Anterior cingulate cortex (tissue), 58 donors: ENCODE measurements at places on chromosomes 3 and 15.

- DNase-seq = no peak
Observed at GRCh38 chr3:123379041-123379830, 69.7 kb downstream of the ADCY5 start.

DNA sequence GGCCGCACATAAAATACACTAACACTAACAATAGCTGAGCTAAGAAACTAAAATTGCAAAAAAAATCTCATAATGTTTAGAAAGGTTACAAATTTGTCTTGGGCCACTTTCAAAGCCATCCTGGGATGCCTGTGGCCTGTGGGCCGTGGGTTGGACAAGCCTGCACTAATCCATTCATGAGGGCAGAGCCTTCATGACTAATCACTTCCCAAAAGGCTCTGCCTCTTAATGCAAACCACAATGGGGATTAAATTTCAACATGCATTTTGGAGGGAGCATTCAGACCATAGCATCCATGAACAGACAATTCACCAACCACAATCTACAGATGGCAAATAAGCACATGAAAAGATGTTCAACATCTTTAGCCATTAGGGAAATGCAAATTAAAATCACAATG lies 128.2 kb downstream of the SUCLG2 start:
- no peak for DNase-seq

- DNase-seq = no peak
Observed at GRCh38 chr3:102174312-102174712, 260.5 kb upstream of the ZPLD1 start.

DNA sequence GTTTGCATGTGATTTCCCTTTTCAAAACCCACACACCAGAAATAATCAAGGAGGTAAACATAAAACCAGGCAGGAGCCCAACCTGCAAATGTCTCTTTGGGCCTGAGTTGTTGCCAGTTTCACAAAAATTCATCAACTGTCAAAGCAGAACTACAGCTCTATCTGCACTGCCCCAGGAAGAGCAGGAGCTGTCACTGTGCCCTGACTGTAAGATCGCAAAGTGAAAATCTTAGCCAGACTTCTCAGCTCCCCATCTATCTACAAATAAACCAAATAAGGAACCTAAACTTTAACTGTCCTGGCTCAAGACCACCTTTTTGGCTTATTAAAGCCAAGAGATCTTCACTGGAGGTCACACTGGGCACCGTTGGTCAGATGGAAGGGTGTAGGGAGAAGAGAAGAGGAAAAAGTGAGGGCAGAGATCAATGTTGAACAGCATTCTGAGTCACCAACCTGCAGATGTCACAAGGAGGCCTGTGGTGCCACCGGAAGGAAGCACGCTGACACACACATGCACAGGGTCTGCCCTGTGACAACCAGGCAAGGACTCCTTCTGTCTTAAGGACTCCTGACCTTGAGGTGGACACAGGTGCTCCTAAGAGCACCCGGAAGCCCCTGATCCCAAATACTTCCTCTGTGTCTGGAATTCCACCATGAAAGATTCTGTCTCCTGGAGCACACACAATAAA lies 58.7 kb downstream of the RPN1 start:
- DNase-seq = no peak

- DNase-seq = no peak
Observed at GRCh38 chr3:197007953-197008352, 21.7 kb downstream of the MELTF start.

- no peak for DNase-seq
Observed at GRCh38 chr3:35932995-35933394, 293.7 kb downstream of the ARPP21 start.

- no peak for DNase-seq
Observed at GRCh38 chr15:69323893-69324430, 25.2 kb downstream of the PAQR5 start.

DNA sequence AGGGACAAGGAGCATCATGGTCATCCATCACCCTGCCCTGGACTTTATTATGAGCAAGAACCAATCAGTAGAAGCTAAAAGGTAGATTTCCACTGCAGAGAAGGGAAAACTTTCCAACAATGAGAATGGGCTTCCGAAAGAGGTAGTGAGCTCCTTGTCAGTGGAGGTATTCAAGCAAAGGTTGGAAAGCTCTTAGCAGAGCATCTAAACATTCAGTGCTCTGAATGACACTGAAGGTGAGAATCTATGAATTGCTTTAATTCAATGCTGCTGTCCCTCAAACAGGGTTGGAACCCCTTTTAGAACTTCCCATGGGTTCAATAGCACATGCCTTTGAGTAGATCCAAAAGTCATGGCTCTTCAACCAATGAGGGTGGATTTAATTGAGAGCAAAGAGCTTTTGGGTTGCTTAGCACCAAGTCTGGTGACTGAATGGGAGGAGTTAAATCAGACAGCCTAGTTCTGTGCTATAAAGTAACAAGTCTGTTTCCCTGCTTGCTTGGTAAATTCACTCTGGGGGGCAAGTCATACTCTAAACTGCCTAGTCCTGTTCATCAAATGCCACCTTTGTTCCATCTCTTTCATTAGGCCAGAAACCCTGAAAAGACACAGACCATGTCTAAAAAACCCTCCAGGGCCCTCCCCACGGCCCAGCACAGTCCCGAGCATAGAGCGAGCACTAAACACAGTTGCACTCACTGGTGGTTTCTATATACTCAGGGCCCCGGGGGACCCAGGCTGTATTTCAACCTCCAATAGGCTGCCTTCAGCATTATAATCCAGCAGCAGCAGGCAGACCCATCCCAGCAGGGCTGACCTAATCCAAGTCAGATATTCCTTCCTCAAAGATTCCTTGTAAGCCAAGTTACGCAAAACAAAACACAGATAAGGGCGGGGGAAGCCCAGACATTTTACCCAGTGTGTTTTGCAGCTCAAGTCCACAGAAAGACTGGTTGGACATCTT lies 161.2 kb downstream of the MEGF11 start:
- no peak for DNase-seq

- DNase-seq = no peak
Observed at GRCh38 chr3:129650256-129650872, 43.9 kb upstream of the PLXND1 start.

GRCh38 chr15:82040862-82041261 lies 5.0 kb downstream of the MEX3B start:
- DNase-seq = no peak

DNA sequence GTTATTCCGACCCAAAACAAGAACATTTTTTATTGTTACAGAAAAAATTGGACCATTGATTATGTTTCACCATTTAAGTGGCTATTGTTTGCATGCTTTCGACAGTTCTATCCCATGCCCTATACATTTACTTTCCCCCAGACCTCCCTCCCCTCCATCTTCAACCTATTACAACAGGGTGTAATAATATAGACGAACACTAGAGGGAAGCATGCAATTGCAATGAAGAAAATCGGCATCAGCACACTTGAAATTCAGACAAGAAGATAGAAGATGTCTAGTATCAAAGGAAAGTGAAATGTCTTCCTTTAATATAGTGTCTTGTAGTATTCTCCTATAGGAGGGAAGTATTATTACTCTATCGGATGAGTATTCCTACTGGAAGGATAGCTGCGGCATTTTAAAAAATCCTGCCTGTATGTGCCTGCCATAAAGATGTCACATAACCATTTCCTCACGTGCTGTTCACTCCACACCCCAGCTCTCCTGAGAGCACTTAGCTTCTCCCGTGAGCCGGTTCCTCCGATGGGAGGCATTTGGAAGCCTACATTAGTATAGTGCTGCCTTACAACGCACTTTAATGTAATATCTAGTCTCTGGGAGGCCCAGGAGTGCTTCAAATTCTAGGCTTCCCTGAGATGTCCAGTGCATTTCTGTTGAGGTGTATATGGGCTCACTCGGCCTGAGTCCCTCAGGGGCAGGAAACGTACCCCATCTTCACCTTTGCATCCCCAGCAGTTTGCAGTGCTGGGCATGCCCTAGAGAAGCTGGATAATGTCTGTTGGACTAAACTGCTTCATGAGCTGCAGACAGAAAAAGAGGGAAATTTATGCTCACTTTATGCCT lies 17.8 kb upstream of the ERICH6 start:
- DNase-seq = no peak

DNA sequence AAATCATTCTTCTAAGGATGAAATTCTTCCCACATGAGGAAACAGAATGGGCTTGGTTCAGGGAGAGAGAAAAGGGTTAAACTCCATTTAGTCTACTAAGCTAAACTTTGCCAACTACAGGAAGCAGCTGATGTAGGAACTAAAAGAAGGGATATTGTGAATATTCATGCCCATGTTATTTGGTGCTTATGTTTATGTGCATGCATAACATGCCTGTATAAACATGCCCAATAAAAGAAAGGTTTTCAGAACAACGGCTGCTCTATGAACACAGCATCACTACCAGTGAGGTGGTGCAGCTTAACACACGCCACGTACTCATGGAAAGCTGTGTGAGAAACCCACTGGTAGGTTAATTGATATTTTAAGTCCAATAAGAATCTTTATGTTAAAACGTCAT lies 59.4 kb upstream of the VGLL4 start:
- DNase-seq = no peak

DNA sequence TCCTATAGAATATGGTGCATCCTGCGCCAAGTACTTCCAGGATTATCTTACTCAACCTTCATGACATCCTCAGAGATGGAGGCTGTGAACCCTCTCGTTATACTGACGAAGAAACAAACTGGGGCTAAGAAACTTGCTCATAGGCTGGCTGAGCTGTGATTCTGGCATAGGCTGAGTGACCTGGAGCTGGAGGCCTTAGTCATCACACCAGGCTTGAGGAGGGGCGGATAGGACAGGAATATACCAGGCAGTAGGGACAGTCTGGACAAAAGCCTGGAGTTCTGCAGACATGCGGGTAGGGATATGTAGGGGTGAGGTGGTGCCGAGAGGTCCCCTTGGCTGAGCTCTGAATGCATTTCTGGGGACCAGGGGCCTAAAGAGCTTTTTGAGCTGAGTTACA lies 18.1 kb downstream of the HEMK1 start:
- no peak for DNase-seq

GRCh38 chr3:115624901-115625300 lies 1.6 kb downstream of the GAP43 start:
- DNase-seq = no peak

GRCh38 chr3:119826711-119827608 lies 45.1 kb downstream of the NR1I2 start:
- DNase-seq = no peak

GRCh38 chr3:17806201-17806600 lies 63.8 kb upstream of the TBC1D5 start:
- DNase-seq = no peak

DNA sequence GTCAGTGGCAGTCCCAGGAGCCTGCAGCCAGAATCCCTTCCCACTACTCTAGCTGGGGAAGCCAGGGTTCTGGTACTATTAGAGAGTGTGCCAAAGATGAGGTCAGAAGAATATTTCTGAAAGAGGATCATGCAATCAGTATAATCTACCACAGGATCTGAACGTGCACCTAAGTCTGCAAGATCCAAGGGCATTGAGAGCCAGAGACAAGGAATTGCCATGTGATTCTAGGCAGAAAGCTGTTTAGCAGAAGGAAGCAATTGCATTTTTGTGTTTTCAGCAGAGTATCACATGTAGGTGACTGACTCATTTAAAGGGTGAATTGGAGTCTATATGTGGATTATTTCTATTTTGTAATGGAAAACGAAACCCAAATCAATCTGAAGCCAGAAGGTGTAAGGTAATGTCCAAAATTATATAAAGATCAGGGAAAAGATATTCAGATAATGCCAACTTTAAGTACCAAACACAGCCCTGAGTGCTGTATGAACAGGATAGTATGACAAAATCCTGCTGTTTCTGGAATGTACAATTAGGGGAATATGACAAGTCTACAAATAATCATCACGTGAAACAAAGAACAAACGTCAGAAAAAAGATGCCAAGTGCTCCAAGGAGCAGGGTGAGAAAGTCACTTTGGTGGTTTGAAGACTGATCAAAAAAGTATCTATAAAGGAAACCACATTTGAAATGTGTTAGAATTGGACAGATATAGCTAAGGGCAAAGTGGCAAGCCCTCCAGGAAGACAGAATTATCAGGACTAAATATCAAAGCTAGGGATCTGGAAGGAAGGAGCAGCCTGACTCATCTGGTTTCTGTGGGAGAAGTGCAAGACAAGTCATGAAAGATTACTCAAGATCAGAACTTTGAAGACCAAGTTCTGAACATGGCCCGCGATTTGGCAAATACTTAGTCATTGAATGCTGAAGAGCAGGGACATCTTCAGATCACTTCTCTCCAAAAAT lies 1036.6 kb downstream of the NTRK3 start:
- DNase-seq = no peak

GRCh38 chr3:19093084-19093483 lies 55.2 kb upstream of the KCNH8 start:
- DNase-seq = no peak

DNA sequence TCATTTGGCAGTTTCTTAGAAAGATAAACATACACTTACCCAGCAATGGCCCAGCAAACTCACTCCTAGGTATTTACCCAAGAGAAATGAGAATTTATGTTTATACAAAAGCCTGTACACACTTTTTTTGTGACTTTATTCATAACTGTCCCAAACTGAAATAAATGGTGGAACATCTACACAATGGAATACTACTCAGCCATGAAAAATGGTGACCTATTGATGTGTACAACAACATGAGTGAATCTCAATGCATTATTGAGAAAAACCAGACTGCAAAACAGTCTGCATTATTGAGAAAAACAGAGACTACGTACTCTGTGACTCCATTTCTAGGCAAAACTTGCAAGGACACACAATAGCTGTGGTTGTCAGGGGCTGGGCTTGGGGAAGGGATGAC lies 37.2 kb downstream of the SNRK start:
- DNase-seq = no peak

DNA sequence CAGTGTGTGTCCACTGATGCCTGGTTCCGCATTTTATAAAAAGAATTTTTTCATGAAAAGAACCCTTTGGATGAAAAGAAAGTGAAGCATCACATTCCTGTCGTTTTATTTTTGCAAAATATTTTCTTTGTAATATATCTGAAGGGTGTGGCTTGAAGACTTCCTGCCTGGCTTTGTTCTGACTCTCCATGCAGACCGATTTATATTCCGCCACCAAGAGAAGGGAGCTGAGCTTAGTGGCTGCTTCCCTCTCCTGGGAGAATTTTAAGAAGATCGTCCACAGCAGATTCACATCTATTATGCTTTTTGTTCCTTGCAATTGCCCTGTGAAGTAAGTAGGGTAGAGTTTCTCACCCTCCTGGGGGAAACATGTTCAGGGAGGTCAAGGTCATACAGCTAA lies 45.2 kb upstream of the UMPS start:
- no peak for DNase-seq

DNA sequence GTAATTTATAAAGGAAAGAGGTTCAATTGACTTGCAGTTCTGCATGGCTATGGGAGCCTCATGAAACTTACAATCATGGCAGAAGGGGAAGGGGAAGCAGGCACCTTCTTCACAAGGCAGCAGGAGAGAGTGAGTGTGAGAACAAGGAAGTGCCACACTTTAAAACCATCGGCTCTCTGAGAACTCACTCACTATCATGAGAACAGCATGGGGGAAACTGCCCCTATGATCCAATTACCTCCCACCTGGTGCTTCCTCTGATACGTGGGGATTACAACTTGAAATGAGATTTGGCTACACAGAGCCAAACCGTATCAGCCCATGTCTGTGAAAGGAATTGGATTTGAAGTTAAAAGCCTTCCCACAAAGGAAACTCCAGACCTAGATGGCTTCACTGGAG lies 39.1 kb downstream of the TKT start:
- DNase-seq = no peak
